ENCODE measurements at places on chromosomes 12 and 14. TPM values are rescaled to one million over a fixed set of nuclear protein-coding genes. Genes with fewer than 3 reads are reported as not detected.

DNA sequence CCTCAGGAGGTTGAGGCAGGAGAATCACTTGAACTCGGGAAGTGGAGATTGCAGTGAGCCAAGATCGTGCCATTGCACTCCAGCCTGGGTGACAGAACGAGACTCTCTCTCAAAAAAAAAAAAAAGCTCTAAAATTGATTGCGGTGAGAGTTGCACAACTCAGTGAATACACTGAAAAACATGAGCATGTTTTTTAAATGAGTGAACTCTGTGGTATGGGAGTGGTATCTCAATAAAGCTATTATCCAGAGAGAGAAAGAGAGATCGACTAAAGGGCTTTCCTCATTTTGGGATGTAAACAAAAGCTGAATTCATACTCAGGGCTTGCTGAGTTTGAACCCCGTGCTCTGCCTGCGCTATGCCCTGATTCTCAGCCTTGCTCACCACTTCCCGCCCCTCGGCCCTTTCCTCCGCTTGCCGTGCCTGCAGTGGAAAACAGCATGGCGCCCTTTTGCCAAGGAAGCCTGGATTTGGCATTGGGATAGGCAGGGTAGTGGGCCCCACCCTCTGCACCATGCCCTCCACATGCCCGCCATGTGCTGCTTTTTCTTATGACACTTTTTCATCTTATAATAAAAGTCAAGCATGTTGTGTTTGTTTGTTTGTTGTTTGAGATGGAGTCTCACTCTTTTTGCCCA, 102.5 kb downstream of the LGMN start:
- no peaks in the 10 kb centered on the region for H3K27me3 ChIP-seq
- no peak overlapping the region for H3K4me3 ChIP-seq
- H3K27ac ChIP-seq = no peak overlapping the region
- H3K36me3 ChIP-seq = no peaks in the 10 kb centered on the region

TEX22 gene
- total RNA-seq = 2.1 TPM

PSME2 gene
- total RNA-seq = 171 TPM

DNA sequence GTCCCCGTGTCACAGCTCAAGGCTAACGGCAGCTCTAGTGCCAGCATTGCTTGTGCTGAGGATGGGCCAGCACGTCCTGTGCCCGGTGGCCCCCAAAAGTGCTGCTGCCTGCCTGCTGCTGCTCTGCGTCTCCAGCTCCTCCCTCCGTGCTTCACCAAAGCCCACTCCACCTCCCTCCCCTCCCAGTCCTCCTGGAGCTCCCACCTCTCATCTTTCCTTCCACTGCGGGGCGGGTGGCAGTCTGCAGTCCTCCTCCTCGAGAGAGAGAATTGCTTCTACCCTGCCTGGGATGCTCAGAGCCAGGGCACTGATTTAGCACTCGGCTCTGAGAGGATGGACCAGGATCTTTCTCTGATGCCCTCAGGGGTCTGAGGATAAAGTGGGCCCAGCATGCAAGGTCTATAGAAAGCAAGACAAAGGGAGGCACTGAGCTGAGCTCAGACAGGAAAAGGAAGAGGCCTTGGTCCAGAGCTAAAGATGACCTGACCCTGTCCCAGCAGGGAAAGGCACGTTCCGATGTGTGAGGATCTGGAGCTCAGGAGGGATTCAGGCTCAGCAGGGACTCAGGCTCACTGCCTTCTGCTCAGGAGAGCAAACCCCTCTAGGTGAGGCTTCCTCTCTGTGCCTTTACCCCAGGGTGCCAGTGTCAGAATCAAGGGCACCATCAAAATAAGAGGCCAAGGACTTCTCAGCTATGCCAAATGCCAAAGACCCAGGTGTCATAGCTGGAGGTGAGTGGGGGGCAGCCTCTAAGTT, 113.1 kb upstream of the FKBP4 start:
- DNase-seq = no peak
- H3K36me3 ChIP-seq = no peaks in the 10 kb centered on the region
- no peak overlapping the region for H3K27ac ChIP-seq
- H3K27me3 ChIP-seq = no peaks in the 10 kb centered on the region
- H3K4me1 ChIP-seq = no peaks in the 10 kb centered on the region
- H3K4me3 ChIP-seq = no peak overlapping the region

DNA sequence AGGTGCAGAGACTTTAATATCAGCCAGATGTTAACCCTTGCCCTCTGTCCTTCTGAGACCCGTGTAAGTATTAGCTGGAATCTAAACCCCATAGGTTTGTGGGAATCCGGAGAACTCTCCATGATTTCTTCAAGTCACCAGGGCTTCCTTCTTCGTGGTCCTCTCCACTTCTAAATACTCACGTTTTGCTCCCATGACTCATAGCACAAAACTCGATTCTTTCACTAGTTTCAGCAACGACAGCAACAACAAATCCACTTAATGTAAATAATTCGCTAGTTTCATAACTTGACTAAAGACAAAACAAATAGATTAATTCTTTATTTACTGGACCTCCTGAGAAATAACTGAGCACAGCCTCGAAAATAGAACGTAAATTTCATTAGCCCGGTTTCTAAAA, 4.4 kb upstream of the CLEC2A start:
- H3K4me3 ChIP-seq = no peak overlapping the region
- no peaks in the 10 kb centered on the region for H3K36me3 ChIP-seq
- H3K27me3 ChIP-seq = peaks cover 33% of the 10 kb centered on the region

- no peak for DNase-seq
- H3K27ac ChIP-seq = no peak overlapping the region
- H3K4me3 ChIP-seq = no peak overlapping the region
- no peaks in the 10 kb centered on the region for H3K4me1 ChIP-seq
- peaks cover 18% of the 10 kb centered on the region for H3K27me3 ChIP-seq
- no peaks in the 10 kb centered on the region for H3K36me3 ChIP-seq
Measured at GRCh38 chr14:88264116-88264515, 59.0 kb downstream of the KCNK10 start.

GRCh38 chr12:74899031-74899829, 310.4 kb downstream of the KCNC2 start:
- no peak overlapping the region for H3K27ac ChIP-seq
- H3K4me3 ChIP-seq = no peak overlapping the region
- H3K27me3 ChIP-seq = no peaks in the 10 kb centered on the region
- no peaks in the 10 kb centered on the region for H3K36me3 ChIP-seq
- H3K4me1 ChIP-seq = no peaks in the 10 kb centered on the region

Measured in A673 (cell line).